Fibroblast of skin of left quadriceps (primary cell): ENCODE measurements at places on chromosomes 6 and 20.

GRCh38 chr6:141550471-141550870, 582.3 kb upstream of the GJE1 start:
- DNase-seq, result no peak

GRCh38 chr6:32689531-32690501, 23.4 kb upstream of the HLA-DQB1 start:
- no peak for DNase-seq

- no peak for DNase-seq
Measured at GRCh38 chr6:22622351-22622750, 53.0 kb downstream of the HDGFL1 start.

DNA sequence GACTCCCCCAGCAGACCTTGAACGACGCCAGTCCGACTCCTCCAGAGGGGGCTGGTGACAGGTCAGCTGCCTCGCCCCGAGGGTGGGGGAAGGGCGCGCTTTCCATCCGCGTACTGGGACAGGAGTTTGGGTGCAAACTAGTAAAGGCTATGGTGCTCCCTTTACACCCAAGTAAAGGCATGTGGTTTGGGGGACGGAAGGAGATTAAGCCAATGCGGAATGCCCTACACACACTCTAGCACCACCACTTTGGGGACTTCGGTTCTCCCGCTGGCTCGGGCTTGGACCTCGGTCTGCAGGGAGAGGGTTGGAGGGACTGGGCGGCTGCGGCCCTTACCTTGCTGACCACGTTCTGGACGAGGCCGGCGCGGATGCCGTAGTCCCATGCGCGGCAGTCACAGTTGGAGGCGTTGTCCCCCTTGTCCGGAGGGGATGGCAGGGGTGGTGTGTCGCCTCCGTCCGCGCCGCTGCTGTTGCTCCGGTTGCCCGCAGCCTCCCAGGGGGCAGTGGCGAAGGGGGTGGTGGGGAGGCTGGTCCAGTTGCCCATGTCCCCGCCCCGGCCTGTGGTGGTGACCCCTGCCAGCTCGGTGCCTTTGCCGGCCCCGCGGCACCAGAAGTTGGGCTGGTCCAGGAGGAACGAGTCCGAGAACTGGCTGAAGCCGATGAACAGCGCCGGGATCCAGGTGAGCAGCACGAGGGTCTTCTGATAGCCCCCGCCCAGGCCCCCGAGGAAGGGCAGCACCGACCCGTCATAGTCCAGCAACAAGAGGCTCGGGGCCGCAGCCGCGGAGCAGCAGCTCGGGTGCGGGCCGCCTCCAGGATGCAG, 1.1 kb downstream of the SLC22A23 start:
- no peak for DNase-seq

- no peak for DNase-seq
Measured at GRCh38 chr20:22353586-22353985, 230.8 kb downstream of the FOXA2 start.

- no peak for DNase-seq
Measured at GRCh38 chr20:46101957-46102356, 12.2 kb upstream of the NCOA5 start.

DNA sequence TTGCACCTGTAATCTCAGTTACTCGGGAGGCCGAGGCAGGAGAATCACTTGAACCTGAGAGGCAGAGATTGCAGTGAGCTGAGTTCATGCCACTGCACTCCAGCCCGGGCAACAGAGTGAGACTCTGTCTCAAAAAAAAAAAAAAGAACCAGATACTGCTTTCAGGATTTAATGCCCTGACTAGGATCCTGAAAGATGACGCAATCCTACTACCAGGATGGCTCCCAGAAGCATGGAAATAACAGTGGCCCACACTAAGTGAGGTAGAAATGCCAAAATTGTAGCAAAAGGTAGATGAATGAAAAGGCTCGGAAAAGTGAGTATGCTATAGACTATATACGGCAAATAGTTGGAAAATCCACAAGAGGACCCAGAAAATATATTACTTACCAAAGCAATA, 23.8 kb upstream of the KHDC1 start:
- DNase-seq, result no peak
